ENCODE measurements at places on chromosomes 4 and X. TPM values are rescaled to one million over a fixed set of nuclear protein-coding genes. Genes with fewer than 3 reads are reported as not detected.

CXCL8 gene
- 163 TPM for polyA plus RNA-seq

AR gene
- 0.50 TPM for polyA plus RNA-seq

PDLIM3 gene
- 112 TPM for polyA plus RNA-seq

DUSP9 gene
- polyA plus RNA-seq, result 0.25 TPM

DNA sequence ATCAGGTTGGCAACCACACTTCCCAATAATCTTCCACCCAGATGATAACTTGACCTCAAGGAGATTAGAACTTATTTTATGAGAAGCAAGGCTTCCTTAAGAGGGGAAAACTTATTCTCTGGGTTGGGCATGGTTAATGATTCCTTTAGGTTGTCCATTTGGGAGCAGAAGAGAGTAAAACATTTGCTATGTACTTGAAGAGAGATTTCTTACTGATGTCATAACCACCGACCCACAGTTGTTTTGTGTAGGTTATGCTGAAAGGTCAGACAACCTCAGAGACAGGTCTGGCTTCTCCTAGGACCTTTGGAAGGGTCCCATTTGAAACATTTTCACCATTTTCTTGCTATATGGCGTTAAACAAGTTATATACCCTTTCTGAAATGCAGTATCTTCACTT, 56.1 kb downstream of the FAM114A1 start:
- no peak for DNase-seq
- no peak overlapping the region for H3K27ac ChIP-seq
- peaks cover 88% of the 10 kb centered on the region for H3K36me3 ChIP-seq
- no peaks in the 10 kb centered on the region for H3K27me3 ChIP-seq
- H3K4me1 ChIP-seq, result no peaks in the 10 kb centered on the region

- DNase-seq, result no peak
- H3K36me3 ChIP-seq, result no peaks in the 10 kb centered on the region
- no peak overlapping the region for H3K27ac ChIP-seq
- no peaks in the 10 kb centered on the region for H3K27me3 ChIP-seq
- H3K4me1 ChIP-seq, result no peaks in the 10 kb centered on the region
Observed at GRCh38 chr4:99965173-99965572, 15.1 kb upstream of the H2AZ1 start.

GRCh38 chr4:55866973-55867574, 13.6 kb downstream of the EXOC1 start:
- H3K27me3 ChIP-seq, result no peaks in the 10 kb centered on the region
- peaks cover 62% of the 10 kb centered on the region for H3K36me3 ChIP-seq
- peak overlapping the region; percentile 60 for H3K27ac ChIP-seq
- no peak overlapping the region for H3K4me3 ChIP-seq
- peak; percentile 68 for DNase-seq
- H3K4me1 ChIP-seq, result peaks cover 17% of the 10 kb centered on the region

GRCh38 chr4:69748173-69748572, 12.2 kb downstream of the SULT1B1 start:
- no peak overlapping the region for H3K4me3 ChIP-seq
- H3K27me3 ChIP-seq, result no peaks in the 10 kb centered on the region
- no peak for DNase-seq
- H3K4me1 ChIP-seq, result peaks cover 10% of the 10 kb centered on the region
- no peaks in the 10 kb centered on the region for H3K36me3 ChIP-seq

DNA sequence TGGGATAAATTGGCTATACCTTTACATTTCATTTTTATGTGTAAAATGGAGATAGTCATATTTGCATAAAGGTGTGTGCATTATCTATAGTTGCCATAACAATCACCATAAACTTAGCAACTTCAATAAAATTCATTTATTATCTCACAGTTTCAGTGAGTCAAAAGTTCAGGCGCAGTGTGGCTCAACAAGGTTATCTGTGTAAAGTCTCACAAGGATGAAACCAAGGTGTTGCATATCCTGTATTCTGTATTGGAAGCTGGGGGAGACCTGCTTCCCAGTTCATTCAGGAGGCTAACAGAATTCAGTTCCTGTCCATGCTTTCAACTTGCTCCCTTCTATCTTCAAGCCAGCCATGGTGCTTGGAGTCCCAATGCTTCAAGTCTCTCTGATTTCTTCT, 169.5 kb downstream of the KCTD8 start:
- no peaks in the 10 kb centered on the region for H3K4me1 ChIP-seq
- no peaks in the 10 kb centered on the region for H3K27me3 ChIP-seq
- H3K36me3 ChIP-seq, result no peaks in the 10 kb centered on the region
- no peak overlapping the region for H3K27ac ChIP-seq

GRCh38 chr4:38279650-38280322, 319.6 kb downstream of the PTTG2 start:
- no peak overlapping the region for H3K4me3 ChIP-seq
- DNase-seq, result peak; percentile 87
- no peaks in the 10 kb centered on the region for H3K36me3 ChIP-seq
- H3K4me1 ChIP-seq, result peaks cover 5% of the 10 kb centered on the region
- peak overlapping the region; percentile 48 for H3K27ac ChIP-seq

All from stomach (tissue), 19 donors.